ENCODE measurements at places on chromosomes 3 and 15.

- DNase-seq, result no peak
Measured at GRCh38 chr15:48354694-48355303, 23.6 kb downstream of the DUT start.

- DNase-seq, result no peak
Measured at GRCh38 chr3:47961815-47962606, 54.2 kb downstream of the MAP4 start.

DNA sequence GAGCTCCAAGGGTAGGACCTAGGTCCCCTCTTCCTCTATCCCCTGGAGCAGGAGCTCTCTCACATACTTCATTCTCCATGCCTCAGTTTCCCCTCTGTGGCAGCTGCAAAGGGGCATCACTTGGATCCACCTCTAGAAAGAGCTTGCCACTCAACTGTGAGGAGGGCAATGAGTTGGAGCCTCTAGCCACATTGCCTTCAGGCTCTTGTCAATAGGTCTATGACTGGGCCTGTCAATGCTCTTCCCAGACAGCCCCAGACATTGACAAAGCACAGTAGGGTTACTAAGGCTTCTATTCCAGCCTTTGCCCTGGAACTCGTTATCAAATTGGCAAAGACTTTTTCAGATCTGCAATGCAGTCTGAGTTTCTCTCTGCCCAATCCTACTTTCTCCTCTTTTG lies 4.4 kb upstream of the VIPR1 start:
- DNase-seq, result no peak

DNA sequence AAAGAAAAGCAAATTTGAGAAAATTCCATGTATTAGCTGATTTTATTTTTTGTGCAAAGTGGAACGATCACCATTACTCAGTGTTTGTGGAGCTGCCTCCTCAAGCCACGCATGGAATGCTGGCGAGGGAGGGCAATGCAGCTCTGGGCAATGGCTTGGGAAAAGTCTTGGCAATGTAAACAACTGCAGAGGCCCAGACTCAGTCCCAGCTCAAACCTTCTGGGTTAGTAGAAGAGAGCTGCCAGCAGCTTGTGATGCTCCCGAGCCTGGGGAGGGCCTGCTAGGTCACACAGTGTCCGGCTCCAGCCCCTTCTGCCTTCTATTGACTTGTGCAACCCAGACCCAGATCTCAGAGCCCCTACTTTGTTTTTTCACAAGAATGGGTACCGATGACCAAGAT lies 4.3 kb downstream of the EPHB1 start:
- DNase-seq, result no peak

DNA sequence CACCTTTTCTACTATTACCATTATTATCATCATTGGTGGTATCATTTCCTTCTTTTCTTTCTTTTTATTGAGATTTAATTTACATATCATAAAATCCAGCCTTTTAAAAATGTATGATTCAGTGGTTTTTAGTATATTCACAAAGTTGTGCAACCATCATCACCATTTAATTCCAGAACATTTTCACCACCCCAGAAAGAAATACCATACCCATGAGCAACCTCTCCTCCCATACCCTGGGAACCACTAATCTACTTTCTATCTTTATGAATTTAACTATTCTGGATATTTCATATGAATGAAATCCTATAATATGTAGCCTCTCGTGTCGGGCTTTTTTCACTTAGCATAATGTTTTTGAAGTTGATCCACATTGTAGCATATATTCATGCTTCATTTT lies 29.1 kb downstream of the AAGAB start:
- DNase-seq, result no peak

GRCh38 chr3:72768006-72768441 lies 80.2 kb downstream of the SHQ1 start:
- no peak for DNase-seq

GRCh38 chr3:65196663-65197062 lies 508.9 kb upstream of the ADAMTS9 start:
- DNase-seq, result no peak

GRCh38 chr15:98727115-98728040 lies 79.0 kb downstream of the IGF1R start:
- DNase-seq, result no peak

DNA sequence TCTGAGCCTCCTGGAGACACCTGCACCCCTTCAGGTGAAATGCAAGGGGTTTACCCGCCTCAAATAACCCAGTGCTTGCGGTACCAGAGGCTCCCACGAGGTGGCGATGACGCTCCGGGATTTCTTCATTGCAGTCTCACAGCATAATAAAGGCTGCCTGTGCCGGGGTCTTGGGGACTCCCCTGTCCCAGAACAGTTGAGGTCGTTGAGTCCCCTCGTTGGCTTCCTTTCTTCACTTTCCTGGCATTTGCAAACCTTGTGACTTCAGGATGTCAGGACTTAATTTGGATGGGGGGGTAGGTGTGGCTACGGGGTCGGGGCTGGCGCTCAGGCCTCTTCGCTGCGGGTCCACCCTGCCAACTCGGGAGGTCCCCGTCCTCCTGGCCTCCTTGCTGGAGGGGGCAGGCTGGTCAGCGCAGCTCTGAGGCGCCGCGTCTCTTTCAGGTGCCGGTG lies 1.3 kb downstream of the GNAT1 start:
- DNase-seq, result no peak

DNA sequence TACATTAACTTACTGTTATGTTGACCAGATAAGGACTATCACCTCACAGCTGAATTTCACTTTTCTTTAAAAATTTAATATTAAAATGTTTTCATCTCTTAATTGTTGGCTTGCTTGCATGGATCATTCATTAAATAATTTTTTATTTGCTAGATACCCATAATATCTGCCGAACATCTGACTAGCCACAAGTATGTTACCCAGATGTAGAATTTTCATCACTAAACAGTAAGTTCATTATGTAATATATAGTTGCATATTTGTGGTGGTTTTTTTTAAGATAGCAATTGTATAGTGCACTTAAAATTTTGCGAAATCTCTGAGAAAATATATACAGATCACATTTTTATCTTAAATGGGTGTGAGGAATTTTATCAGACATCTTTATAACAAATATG lies 190.4 kb downstream of the MBNL1 start:
- no peak for DNase-seq

All from NCI-H2081 treated with DMSO at 0.1 percent for 48 hours (cell line).